ENCODE measurements at places on chromosomes 5 and 9.

- no peak for DNase-seq
Measured at GRCh38 chr5:124583469-124584350, 162.7 kb downstream of the ZNF608 start.

- no peak for DNase-seq
Measured at GRCh38 chr5:68222824-68223354, 7.3 kb downstream of the PIK3R1 start.

DNA sequence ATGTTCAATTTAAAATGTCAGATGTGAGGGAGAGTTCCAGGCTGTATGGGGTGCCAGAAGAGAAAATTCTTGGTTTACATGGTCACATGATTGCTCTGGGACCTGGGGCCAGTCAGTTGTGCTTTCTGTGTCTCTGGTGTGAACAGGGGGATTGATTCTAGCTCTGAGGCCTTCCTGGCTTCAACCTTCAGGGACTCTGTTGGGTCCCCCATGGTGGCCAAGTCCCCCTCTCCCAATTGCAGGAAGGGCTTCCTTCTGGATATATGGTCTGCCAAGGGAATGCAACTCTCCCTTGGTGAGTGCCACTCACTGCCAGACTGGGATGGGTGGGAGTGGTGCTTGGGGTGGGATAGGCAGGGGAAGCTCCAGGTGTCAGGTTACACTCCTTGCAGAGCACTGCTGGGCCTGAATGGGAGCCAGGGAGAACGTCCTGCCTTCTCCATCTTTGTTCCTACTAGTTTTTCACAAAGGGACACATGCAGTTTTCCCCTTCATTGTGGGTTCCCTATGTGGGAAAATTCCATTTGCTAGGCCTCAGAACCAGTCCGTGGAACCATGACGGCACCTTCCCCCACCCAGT, 153.2 kb downstream of the MELK start:
- DNase-seq: no peak

DNA sequence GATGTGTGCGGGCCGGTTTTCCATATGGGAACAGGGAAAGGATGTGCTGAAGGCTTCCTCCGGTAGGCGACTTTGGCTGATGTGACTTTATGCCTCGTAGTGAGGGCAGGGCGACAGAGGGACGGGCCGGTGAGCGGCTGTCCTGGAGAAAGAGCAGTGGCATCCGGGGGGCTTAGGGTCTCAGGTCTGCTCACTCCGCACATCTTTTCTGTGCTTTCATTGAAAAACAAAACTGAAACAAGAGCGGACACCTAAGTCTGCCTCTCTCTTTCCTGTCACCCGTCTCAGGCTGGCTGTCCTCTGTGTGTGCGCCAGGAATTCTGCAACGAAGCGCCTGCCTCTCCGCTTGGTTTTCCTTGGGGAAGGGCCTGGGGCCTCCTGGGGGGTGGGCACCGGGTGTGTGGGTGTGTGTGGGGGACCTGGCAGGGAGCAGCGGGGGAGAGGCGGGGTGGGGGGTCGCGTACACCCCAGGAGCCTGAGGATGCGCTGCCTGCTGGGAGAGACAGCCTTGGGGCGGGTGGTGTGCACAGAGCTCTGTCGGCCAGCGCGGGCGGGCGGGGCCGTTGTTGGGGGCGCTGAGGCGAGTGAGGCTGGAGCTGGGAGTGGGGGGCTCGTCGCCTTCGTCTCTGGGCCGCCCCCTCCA, 580 bp upstream of the PRRX2 start:
- DNase-seq: no peak

DNA sequence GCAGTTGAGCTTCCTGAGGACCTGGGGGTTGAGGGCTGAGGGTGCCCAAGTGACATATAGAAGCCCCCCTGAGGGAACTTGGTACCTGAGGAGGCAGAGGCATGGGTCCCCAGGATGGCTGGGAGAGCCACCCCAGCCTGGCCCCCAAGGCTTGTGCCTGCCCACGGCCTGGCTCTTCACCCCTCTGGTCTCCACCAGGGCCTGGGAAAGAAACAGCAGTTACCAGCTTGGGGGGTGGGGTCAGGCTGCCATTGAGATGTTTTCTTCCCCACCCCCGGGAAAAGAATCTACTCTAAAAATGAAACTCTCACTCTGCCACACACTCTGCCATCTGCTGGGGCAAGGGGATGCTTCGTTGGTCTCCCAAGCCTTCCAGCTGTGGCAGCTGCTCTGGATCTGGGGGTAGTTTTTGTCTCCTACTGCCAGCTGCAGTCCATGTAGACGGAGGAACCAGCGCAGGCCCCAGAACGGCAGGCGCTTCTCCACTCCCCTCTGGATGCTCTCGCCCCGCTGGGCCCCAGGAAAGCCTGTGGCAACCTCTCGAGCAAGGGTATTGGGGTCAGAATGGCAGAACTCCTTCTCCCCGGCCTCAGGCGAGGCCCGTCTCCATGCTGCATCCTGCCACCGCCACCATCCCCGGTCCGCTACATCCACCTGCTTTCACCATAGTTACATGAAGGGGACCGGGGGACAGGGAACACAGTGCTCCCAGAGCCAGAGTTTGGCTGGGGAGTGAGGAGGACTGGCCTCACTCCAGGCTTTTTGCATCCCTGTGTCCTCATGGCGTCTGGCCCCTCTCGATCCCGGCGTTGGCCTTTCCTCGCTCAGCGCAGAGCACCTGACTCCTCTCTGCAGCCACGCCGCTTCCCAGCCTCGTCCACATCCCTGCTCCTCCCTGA, 123.5 kb downstream of the DAB2IP start:
- no peak for DNase-seq

GRCh38 chr5:107570805-107571531, 99.8 kb downstream of the EFNA5 start:
- DNase-seq: no peak

GRCh38 chr5:178293815-178294214, 61.2 kb upstream of the PHYKPL start:
- no peak for DNase-seq

- DNase-seq: no peak
Measured at GRCh38 chr5:163305655-163306054, 131.7 kb upstream of the CCNG1 start.
